ENCODE measurements at places on chromosomes 2 and 18.

DNA sequence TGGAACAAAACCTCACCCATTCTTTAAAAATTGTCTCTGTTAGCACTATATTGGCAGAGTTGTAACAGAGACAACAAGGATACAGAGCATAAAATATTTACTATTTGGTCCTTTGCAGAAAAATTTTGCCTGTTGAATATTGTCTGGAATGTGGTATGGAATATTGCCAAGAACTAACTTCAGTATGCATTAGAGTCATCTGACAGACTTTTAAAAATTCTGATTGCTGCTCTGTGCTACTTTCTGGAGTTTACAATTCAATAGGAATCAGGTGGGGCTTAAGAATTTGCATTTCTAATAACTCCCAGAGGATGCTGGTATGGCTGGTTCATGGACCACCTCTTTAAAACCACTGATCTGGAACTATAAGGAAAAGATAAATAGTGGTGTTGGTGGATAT, 32.8 kb upstream of the NYAP2 start:
- DNase-seq, result no peak

DNA sequence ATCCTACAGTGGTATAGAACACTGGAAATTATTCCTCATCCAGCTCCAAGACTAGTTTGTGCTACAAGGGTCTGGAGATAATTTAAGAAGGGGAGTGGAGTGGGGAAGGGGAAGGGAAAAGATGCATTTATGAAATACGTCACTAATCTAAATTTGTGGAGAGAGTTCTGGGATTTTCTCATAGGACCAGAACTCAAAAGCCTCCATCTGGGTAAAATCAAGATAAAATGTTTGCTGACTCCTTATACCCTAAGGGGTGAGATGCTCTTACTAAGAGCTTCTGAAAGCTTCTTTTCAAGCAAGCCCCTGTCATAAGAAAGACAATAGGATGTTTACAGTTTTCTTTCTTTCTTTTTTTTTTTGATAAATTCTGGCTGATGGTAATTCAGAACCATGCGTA, 88.5 kb upstream of the RBMS1 start:
- no peak for DNase-seq

DNA sequence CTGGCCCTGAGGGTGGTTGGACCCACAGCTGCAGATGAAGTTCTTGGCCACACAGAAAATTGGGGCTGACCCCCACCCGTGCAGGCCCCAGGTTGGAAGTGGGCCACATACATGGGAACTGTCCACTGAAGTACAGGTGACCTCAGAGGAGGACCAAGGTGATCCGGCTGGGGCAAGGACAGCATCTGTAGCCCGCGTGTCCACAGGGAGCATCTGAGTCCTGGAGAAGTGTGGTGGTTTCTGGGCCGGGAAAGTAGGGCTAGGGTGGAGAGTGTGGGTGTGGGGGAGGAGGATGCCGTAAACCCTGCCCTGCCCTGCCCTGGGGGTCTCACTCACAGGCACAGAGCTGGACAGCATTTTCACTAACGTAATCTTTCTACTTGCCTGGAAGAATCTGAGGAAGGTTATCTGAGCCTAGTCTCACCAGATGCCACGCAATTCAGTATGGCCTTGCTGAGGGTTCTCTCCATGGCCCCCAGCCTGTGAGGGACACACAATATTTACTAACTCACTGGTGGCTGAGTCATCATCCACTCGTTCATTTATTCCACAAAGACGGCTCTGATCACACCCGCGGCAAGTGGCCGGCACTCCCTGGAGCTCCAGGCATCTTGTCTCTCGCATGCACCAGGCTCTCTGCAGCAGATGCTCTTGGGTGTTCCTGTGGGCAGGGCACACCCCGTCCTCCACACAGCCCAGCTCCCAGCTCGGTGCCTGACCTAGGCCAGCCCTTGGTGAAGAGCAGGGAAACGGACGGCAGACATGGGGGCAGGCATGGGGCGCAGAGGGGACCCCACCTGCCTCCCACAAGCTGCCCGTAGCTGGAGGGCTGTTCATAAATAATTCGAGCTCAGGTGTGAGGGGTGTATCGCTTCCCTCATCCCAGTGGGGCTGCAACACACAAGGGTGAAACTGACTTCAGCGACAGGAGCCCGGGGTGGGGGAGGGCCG, 51.2 kb downstream of the INHBB start:
- no peak for DNase-seq

GRCh38 chr2:177889818-177890460, 182.6 kb downstream of the PDE11A start:
- no peak for DNase-seq

DNA sequence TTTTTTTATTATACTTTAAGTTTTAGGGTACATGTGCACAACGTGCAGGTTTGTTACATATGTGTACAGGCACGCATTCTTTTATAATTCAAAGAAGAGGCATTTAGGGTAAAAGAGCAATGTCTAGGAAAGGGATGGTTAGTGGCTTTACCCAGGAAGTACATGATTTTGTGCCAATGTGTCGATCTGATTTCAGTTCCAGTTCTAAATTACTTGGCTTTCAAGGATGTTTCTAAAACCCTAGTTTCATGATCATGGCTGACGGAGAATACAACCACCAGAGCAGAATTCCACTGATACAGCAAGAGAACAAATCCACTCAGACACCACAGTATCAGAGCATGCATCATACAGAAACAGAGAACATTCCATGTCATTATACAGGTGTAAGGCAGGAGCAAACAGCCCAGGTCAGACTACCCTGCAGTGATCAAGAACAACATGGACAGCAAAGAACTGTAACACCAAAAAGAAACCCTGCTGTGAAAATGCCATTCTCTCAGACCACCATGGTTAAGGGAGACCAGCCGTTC, 116.7 kb upstream of the STK17B start:
- no peak for DNase-seq

DNA sequence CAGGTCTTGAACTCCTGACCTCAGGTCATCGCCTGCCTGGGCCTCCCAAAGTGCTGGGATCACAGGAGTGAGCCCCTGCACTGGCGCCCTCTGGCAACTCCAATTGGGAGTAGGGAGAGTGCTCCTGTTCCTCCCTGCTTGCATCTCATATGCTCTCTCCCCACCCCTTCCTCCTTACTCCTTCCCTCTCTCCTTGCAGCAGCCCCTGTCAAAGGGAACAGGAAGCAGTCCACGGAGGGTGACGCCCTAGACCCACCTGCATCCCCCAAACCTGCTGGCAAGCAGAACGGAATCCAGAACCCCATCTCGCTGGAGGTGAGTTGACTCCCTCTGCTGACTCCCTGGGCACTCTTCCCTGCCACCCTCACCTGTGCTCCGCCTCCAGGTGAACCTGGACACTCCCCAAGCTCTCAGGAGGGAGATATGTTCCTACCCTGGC, 10.7 kb downstream of the ARID5A start:
- DNase-seq, result no peak

GRCh38 chr2:105593221-105593967, 151.3 kb upstream of the NCK2 start:
- DNase-seq, result no peak

GRCh38 chr2:239259173-239259572, 141.6 kb downstream of the HDAC4 start:
- no peak for DNase-seq

DNA sequence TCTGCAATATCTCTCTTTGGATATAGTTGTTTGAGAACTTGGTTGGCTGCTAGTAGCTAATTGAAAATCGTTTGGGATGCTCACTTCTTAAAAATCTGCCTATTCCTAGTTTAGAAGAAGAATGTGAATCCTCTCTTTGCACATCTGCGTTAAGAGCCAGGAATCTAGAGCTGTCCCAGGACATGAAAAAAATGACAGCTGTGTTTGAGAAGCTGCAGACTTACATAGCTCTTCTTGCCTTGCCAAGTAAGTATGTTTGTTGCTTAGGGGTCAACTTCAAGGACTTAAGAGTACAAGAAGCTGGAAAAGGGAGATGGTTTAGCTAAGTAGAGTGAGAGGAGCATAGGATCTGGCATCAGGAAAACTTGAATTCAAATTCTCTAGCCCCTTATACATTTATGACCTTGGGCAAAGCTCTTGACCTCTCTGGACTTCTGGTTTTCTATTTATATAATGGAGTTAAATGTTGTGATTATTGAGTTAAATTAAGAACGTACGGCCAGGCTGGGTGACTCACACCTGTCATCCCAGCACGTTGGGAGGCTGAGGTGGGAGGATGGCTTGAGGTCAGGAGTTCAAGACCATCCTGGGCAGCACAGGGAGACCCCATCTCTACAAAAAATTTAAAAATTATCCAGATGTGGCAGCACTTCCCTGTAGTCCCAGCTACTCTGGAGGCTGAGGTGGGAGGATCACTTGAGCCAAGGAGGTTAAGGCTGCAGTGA, 55.2 kb upstream of the STON1 start:
- no peak for DNase-seq

All from cortex of kidney (tissue), 1 donor.